ENCODE measurements at places on chromosomes 2 and 18.

GRCh38 chr2:238320246-238320647 is at the start of gene TRAF3IP1:
TSS of gene TRAF3IP1 (plus strand) at chr2:238320518. CDS start at chr2:238320663, 145 bp downstream.
- peak; percentile 16 for DNase-seq

DNA sequence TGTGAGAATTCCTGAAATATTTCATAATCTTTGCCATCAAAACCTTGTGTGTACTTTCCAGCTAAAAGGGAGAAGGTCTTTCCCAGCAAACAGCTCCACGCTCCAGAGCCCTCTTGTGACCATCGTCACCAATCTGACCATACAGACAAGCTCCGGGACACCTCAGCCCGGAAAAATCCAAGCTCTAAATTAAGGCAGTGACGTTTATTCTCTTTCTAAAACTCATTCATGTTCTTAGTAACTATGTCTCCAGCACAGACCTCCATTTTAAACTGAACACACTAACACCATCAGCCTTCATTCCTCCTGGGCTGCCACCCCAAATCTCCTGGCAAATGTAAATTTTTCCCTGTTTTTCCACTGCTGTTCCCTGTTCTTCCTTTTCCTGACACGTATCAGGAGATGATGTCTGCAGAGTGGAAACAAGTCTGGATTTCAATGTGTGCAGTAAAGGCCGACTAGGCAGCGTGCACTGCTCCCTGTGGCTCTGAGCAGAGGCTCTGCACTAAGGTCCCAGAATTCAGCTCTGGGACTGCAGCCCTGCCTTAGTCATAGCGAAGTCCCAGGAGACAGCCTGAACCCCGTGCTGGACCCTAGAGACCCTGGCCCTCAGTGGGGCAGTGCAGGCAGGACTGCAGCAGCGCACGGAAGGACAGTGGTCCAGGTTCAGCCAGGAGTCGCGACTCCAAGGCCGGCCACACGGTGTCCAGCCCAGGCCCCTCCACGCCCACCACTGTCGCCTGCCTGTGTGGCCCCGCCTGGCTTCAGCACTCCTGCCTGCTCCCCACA is 452.5 kb upstream of the SALL3 start:
- no peak for DNase-seq

DNA sequence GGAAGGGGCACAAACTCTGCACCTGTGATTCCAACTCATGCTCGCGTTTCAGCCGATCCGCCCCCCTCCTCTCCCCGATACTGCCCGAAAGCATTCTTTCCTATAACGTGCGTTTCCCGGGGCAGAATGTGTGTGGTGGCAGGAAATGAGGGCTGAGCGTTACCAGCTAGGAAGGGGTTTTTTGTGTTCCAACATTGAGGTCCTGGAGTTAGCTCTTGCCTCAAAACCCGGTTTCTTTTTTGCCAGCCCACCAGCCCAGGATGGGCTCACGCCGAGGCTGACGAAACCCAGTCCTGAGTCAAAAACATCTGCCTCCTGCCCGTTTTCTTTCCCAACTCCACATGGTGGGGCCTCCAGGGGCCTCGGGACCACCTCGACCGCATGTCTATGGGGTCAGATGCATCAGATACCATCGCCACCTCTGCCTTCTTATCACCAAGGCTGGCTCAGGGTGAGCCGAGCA is 113.7 kb upstream of the COPS8 start:
- no peak for DNase-seq

GRCh38 chr2:97906307-97906706 is 89.4 kb downstream of the TMEM131 start:
- DNase-seq, result no peak

DNA sequence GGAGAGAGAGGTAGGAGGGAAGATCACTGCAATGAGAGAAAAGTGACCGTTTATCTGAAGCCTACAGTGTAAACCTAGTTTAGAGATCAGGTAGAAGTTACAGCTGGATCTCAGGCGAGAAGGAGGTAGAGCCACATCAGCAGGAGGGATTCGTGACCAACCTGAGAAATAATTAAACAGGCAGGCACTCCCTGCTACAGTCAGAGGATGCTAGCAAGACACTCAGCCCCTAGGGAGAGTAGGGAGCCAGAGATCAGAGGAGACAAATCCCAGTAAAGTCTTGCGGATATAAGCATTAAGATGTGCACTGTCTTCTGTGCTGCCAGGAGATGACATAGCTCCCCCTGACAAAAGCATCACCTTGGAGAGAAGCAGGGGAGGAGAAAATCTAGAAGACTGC is 629.1 kb upstream of the SLC39A10 start:
- DNase-seq, result no peak

GRCh38 chr2:109736177-109736827 is 57.8 kb upstream of the RGPD5 start:
- peak; percentile 32 for DNase-seq

DNA sequence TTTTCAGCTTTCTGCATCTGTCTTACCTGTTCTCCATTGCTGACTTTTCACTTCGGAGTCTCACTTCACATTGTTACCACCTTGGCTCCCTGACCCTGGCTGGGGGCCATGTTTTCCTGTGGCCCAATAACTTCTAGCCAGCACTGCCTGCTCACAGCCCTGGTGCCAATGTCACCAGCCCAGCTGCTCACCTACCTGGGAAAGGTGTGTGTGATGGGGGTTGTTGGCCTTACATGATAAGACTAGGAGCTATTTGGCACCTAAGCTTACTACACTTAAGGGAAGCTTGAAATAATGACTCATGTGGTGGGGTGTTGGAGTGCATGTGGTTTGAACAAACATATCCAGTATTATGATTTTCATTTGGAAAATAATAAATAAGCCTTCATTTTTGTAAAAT is 37.5 kb upstream of the PGAP1 start:
- DNase-seq, result no peak

- no peak for DNase-seq
These were observed 255.8 kb downstream of the FBXO15 start for GRCh38 chr18:73891572-73892421.

GRCh38 chr2:9466147-9466683 is 8.1 kb upstream of the IAH1 start:
- no peak for DNase-seq

Data from SK-N-MC (cell line).